ENCODE measurements at places on chromosomes 11 and 22. TPM values are rescaled to one million over a fixed set of nuclear protein-coding genes. Genes with fewer than 3 reads are reported as not detected.
A peak's percentile ranks its signal among the peaks of the same experiment; 100 is the strongest.

- no peak overlapping the region for H3K27ac ChIP-seq
- H3K4me3 ChIP-seq = no peak overlapping the region
- H3K36me3 ChIP-seq = no peaks in the 10 kb centered on the region
- H3K27me3 ChIP-seq = no peaks in the 10 kb centered on the region
- no peaks in the 10 kb centered on the region for H3K4me1 ChIP-seq
- no peak for DNase-seq
These were observed 93.7 kb upstream of the SPON1 start for GRCh38 chr11:13868710-13869397.

- H3K36me3 ChIP-seq = no peaks in the 10 kb centered on the region
- no peak overlapping the region for H3K27ac ChIP-seq
- no peaks in the 10 kb centered on the region for H3K27me3 ChIP-seq
- no peak overlapping the region for H3K4me3 ChIP-seq
These were observed 50.4 kb downstream of the ST3GAL4 start for GRCh38 chr11:126405906-126406305.

DNA sequence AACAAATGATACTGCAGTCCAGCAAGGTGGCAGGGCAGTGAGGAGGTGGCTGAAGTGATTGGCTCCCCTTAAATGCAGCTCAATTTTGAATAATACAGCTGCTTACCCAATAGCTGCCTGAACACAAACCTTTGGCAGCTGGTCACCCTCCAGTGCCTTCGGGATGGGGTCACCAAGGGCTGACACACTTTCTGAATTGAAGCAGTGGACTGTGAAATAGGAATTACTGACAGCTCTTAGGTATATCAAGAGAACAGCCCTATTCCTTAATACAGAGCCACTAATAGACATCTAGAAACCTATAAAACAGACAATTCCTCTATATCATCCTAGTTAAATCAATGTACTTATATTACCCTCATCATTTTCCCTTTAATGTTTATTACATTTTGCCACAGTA, 474.2 kb upstream of the KIRREL3 start:
- no peaks in the 10 kb centered on the region for H3K4me1 ChIP-seq
- DNase-seq = no peak
- no peaks in the 10 kb centered on the region for H3K27me3 ChIP-seq
- no peak overlapping the region for H3K4me3 ChIP-seq

- DNase-seq = no peak
- no peak overlapping the region for H3K27ac ChIP-seq
- no peaks in the 10 kb centered on the region for H3K36me3 ChIP-seq
- H3K27me3 ChIP-seq = no peaks in the 10 kb centered on the region
- no peaks in the 10 kb centered on the region for H3K4me1 ChIP-seq
These were observed 15.5 kb upstream of the OR2AT4 start for GRCh38 chr11:75112200-75112599.

The HSPB2 gene
- 0.86 TPM for polyA plus RNA-seq

GRCh38 chr11:133082841-133083488, 449.3 kb downstream of the OPCML start:
- peak overlapping the region; percentile 43 for H3K4me3 ChIP-seq
- H3K4me1 ChIP-seq = peaks cover 4% of the 10 kb centered on the region
- peak; percentile 95 for DNase-seq
- no peak overlapping the region for H3K27ac ChIP-seq
- H3K27me3 ChIP-seq = peaks cover 8% of the 10 kb centered on the region

GRCh38 chr11:82523141-82523540, 210.5 kb downstream of the FAM181B start:
- no peaks in the 10 kb centered on the region for H3K4me1 ChIP-seq
- no peaks in the 10 kb centered on the region for H3K27me3 ChIP-seq
- no peak overlapping the region for H3K4me3 ChIP-seq
- no peak for DNase-seq
- H3K36me3 ChIP-seq = no peaks in the 10 kb centered on the region

DNA sequence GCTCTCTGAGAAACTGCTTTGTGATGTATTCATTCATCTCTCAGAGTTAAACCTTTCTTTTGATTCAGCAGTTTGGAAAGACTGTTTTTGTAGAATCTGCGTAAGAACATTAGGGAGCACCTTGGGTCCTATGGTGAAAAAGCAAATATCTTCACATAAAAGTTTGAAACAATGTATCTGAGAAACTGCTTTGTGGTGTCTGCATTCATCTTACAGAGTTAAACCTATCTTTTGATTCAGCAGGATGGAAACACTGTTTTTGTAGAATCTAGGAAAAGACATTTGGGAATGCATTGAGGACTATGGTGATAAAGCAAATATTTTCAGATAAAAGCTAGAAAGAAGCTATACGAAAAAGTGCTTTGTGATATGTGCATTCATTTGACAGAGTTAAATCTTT, 361.3 kb downstream of the OR4C45 start:
- no peaks in the 10 kb centered on the region for H3K4me1 ChIP-seq
- H3K4me3 ChIP-seq = no peak overlapping the region
- no peak for DNase-seq
- no peaks in the 10 kb centered on the region for H3K36me3 ChIP-seq
- no peaks in the 10 kb centered on the region for H3K27me3 ChIP-seq

GRCh38 chr11:130407978-130408377, 20.4 kb downstream of the ADAMTS8 start:
- H3K27ac ChIP-seq = no peak overlapping the region
- no peak for DNase-seq

GRCh38 chr22:45600790-45601730, 70.6 kb upstream of the ATXN10 start:
- no peaks in the 10 kb centered on the region for H3K4me1 ChIP-seq
- H3K27me3 ChIP-seq = no peaks in the 10 kb centered on the region
- H3K27ac ChIP-seq = no peak overlapping the region
- no peak for DNase-seq
- no peak overlapping the region for H3K4me3 ChIP-seq
- H3K36me3 ChIP-seq = no peaks in the 10 kb centered on the region
